ENCODE measurements at places on chromosomes 3 and 15. TPM values are rescaled to one million over a fixed set of nuclear protein-coding genes. Genes with fewer than 3 reads are reported as not detected.

DNA sequence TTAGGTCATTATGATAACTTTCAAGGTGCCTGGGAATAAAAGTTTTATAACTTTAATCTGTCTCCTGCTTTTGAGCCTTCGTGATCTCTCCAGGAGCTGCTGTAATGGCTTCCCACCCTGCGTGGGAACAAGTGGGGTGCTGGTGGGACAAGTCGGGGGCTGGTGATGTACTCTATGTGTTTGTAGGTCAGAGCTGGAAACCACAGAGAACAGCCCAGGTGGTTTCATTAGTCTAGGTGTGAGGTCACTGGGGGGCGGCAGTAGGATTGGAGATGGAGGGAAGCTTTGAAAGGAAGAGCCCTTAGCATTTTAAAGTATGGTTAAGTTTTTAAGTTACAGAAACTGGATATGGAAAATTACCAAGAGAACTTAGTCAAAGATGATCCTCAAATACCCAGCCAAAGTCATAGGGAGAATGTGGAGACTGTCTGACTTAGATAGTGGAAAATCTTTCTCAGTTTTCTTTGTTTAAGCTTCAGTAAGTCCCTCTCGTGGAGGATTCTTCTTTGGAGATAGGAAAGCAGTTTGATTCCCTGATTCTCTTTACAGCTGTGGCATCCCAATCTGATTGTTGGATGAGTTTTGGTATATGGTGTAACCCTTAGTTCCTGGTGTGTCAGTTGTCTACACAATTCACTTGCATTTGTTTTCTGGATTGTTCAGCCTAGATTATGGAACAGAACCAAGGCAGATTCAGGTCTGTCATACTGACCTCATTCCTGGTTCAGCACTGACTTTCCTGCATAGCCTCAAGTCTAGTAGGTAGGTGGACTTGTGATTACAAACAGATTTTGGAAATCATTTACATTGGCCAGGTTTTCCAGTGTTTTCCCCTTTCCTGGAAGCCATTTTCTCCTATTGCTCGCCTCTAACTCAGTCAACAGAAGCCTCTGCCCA lies 115.6 kb downstream of the FNDC3B start:
- no peaks in the 10 kb centered on the region for H3K36me3 ChIP-seq
- no peak for DNase-seq
- no peak overlapping the region for H3K4me3 ChIP-seq
- H3K27ac ChIP-seq, result peak overlapping the region; percentile 84
- H3K27me3 ChIP-seq, result no peaks in the 10 kb centered on the region

- H3K27me3 ChIP-seq, result no peaks in the 10 kb centered on the region
- DNase-seq, result peak; percentile 67
- no peaks in the 10 kb centered on the region for H3K4me1 ChIP-seq
- H3K36me3 ChIP-seq, result no peaks in the 10 kb centered on the region
- peak overlapping the region; percentile 70 for H3K27ac ChIP-seq
Observed at GRCh38 chr3:73805435-73805834, 180.7 kb upstream of the PDZRN3 start.

DNA sequence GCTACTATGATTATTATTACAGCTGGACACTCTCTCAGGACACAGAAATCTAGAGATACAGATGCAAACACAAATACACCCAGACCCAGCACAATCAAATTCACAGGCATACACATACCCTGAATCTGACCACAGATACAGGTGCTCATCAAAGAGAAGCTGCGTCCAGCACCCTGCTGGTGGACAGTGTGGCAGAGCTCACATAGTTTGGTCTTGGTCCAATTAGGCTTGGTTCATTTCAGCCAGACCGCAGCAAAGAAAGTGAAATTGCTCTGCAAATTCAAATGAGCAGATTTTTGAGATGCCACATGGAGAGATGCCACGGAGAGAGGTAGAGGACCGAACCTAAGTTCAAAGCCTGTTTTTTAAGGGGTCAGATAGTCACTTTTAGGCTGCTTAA lies 55.6 kb downstream of the ANAPC13 start:
- no peak for DNase-seq
- no peaks in the 10 kb centered on the region for H3K27me3 ChIP-seq
- H3K4me3 ChIP-seq, result no peak overlapping the region
- no peak overlapping the region for H3K27ac ChIP-seq
- no peaks in the 10 kb centered on the region for H3K4me1 ChIP-seq

DNA sequence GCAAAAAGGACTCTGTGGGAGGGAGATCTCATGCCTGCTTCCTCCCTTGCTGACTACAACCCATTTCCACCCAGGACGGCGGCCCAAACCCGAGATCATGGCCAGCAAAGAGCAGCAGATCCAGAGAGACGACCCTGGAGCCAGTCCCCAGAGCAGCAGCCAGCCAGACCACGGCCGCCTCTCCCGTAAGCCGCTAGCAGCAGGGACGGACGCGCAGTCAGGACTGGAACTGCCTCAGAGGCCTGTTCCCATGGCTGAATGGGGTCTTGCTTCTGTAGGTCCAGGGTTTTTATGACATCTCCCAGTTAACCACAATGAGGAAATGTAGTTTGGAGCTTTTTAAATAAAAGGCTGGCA lies 67.2 kb downstream of the BOC start:
- no peaks in the 10 kb centered on the region for H3K27me3 ChIP-seq
- H3K4me3 ChIP-seq, result no peak overlapping the region
- DNase-seq, result no peak
- H3K4me1 ChIP-seq, result peaks cover 7% of the 10 kb centered on the region
- H3K27ac ChIP-seq, result peak overlapping the region; percentile 32

DNA sequence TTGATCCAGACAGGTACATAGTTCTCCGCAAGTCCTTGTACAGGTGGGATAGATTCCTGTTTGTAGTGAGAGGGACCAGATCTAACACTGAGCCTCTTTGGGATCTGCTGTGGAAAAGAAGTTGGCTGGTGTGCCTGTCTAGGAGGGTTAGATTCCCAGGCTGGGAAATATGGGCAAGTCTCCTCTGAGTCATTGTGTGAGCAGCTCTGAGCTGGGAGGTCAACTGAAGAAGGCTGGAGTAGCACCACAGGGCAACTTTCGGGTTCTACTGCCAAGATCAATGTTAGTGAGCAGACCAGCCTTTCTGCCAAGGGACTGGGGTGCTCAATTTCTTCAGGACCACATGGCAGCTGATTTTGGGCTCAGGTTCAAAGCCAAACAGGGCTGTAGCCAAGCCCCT lies 33.4 kb downstream of the CLDN1 start:
- no peak overlapping the region for H3K4me3 ChIP-seq
- no peaks in the 10 kb centered on the region for H3K27me3 ChIP-seq
- H3K4me1 ChIP-seq, result no peaks in the 10 kb centered on the region

GRCh38 chr15:33098094-33099058 lies 96.1 kb downstream of the FMN1 start:
- no peaks in the 10 kb centered on the region for H3K36me3 ChIP-seq
- H3K4me1 ChIP-seq, result no peaks in the 10 kb centered on the region
- H3K27me3 ChIP-seq, result no peaks in the 10 kb centered on the region
- no peak overlapping the region for H3K27ac ChIP-seq

The CHRD gene
- total RNA-seq, result 57.1 TPM
